ENCODE measurements at places on chromosomes 12 and 14.
A peak's percentile ranks its signal among the peaks of the same experiment; 100 is the strongest.

- DNase-seq, result peak; percentile 18
These were observed 600 bp downstream of the SYT10 start for GRCh38 chr12:33438851-33439586.

DNA sequence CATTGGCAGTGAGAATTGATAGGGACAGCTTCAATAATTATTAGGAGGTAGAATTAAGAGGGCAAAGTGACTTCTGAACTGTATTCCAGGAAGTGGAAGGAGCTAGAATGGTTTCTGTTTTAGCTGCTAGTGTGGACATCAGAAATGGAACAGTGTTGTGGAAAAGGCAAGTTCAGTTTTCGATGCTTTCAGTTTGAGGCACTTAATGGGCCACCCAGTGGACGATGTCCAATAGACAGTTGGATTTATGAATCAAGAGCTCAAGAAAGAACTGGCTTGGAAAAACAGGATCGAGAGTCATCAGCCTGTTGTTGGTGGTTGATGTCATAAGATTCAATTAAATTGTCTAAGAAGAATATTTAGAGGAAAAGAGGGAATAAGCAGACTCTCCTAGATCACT lies 136.3 kb downstream of the DYRK2 start:
- no peak for DNase-seq

- no peak for DNase-seq
These were observed 206.6 kb downstream of the CACNA1C start for GRCh38 chr12:2259369-2259768.

DNA sequence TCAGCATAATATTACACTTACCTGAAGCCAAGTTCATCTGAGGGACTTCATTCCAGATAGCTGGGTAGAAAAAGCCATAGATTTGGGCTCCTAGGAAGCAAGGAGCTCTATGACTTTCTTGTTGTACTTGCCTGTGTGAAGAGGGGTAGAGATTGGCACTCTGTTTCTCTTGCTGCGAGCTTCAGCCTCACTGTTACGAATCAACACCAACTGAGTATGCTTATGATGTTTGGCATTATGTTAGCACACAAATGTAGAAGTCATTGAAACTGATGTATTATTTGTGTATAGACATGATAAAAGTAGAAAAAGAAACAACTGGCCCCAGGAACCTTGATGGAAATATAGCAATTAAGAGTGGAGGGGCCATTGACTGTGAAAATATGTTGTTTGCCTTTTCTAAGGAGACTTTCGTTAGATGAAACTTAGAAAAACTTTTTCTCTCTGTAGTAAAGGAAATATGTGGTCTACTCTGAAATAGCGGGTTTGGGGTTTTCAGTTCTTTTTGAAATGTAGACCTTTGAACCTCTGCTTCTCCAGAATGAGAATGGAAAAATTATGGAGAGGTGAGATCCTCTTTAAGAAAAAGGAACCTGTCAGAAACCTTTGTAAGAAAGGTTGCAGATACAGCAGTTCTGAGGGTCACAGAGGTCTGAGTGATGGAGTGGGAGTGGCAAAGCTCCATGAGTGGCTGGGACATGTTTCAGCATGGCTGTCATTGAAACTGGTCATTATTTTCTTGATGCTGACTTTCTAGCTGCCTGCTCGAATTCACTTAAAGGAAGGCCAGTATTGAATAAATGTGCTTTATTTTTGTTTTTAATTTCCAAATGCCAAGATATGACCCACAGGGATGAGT lies 159.9 kb downstream of the GCH1 start:
- no peak for DNase-seq

- DNase-seq, result peak; percentile 62
These were observed 42.5 kb upstream of the VPS33A start for GRCh38 chr12:122308811-122309210.

DNA sequence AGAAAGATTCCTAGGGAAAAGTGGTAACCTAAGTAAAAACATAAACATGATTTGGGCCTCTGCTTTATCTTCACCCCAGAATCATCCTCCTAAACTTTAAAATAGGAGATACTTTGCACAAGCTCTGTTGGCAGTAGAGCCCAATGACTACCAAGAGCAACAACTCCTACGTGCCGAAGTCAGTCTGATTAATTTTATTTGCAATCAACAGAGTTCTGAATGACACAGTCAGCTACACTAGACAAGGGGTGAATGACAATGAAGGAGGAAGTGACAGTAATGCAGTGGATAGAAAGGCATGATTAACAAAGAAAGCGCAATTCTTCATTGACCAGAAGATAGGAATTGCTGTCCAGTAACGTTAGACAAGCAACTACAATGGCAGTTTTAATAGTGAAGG lies 957.9 kb upstream of the USP15 start:
- DNase-seq, result no peak

DNA sequence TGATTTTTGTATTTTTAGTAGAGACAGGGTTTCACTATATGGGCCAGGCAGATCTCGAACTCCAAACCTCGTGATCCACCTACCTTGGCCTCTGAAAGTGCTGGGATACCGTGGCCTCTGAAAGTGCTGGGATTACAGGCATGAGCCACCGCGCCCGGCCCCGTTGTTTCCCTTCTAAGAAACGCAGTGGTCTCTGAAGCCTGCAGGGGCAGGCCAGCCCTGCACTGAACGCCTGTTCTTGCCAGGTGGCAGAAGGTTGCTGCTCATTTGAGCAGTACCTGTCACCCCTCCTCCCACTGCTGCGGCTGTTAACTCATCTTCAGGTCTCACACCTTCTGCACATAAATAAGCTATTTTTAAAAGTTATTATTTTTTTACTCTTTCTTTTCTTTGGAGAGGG lies 24.3 kb downstream of the GPRC5A start:
- no peak for DNase-seq

- no peak for DNase-seq
These were observed 688 bp upstream of the NECAP1 start for GRCh38 chr12:8081251-8081920.

GRCh38 chr12:8123124-8123912 lies at the start of gene CLEC4A:
CLEC4A (plus strand) TSS chr12:8123617; CDS start chr12:8123879, 262 bp downstream.
- no peak for DNase-seq

DNA sequence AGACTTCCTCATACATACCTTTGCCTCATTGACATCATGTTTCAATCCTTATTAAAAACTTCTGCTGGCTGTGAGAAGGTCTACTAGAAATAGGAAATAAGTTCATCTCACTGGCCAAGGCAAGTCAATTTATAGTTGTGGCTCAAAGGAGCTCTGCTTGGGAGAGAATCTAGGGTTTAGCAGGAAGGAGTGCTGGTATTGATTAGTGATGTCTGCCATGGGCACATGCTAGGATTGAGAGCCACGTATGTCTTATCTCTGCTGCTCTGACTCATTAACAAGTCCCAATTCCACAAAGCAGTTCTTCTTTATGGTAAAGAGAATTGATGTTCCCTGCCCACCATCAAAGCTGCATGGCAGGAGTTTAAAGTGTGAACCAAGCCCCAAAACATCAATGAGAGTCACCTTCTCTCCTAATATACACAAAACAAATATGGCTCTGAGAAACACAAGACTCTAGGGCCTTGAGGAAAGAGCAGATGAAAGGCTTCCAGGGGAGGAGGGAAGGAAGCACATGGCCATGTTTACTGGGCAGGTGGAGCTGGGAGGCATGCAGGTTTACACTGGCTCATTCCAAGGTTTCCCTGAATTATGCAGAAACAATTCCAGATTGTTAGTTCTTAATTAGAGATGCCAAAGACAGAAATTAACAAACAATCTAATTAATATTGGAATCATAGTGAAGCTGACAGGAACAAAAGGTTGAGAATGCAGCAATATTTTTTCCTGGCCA lies 931.9 kb upstream of the TMEM132C start:
- no peak for DNase-seq

GRCh38 chr14:74713395-74713735 lies 421 bp downstream of the FCF1 start:
- DNase-seq, result no peak

DNA sequence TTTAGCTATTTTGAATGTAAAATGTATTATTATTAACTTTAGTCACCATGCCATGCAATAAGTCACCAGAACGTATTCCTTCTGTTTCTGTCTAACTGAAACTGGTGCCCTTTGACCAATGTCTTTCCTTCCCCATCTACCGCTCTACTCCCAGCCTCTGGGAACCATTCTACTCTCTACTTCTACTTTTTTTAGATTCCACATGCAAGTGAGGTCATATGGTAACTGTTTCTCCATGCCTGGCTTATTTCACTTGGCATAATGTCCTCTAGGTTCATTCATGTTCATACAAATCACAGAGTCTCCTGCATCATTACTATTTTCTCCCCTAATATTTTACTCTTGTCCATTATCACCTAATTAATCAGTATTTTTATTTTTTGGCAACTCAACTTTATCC lies 160.1 kb downstream of the TMX1 start:
- no peak for DNase-seq

GRCh38 chr12:11906286-11906935 lies 164.3 kb upstream of the BCL2L14 start:
- DNase-seq, result peak; percentile 32

DNA sequence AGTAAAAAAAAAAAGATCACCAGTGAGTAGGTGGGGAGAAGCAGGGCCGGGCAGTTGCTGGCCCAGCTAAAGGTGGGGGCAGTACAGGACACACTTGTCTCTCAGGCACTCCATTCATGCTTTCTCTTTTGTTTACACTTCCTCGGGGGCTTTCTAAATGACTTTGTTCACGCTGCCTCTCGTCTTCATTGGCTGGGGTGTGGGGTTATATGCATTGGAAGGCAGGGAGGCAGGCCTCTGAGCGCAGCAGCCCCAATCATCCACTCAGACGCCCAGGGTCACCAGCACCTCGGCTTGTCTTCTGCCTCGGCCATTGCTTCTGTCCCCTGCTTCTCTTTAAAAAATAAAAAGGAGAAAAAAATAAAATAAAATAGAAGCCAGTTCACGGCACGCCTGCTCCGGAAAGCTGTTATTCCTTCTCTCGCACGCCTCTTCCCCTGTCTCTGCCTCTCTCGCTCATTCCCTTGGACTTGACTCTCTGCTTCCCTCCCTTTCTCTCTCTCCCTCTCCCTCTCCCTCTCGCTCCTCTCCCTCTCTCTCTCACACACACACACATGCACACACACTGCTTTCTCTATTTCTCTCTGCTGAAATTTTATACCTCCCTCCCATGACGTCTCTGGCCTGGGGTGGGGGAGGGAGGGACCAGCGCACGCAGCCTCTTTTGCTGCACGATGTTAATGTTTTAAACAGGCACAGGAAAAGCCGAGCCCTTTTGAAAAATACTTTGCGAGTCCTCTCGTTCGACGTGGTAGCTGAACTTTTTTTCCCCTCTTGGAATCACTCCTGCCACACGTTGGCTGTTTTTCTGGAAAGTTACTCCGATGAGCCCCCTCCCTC lies at the start of gene TGFB3:
Gene TGFB3, minus strand, starts transcription at position 570 of the 840 bp plus-strand sequence. CDS start 1,102 bp downstream, outside the sequence.
- peak; percentile 96 for DNase-seq

DNA sequence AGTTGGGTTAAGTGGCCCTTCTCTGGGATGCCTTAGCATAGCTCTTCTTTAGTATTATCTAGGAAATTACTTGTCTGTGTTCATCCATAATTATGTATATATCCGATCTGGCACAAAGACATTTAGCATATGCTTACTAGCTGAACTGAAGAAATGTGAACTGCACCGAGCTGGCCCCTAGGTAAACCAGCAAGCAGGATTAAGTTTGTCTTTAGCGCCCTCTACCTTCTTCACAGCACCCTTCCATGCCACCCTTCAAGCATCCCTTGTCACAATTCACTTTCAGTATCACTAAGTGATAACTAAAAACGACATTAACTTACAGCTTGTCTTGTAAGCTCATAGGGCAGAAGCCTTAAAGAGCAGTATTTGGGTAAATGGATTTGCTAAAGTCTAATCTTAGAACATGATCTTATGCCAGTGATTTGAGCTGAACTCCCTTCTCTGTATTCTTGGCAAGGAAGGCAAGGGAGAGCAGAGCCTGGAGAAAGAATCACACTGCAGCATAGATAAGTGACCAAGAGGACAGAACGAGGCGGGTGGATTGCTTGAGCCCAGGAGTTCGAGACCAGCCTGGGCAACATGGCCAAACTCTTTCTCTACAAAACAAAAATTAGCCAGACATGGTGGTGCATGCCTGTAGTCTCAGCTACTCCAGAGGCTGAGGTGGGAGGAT lies 2.6 kb upstream of the HAL start:
- peak; percentile 62 for DNase-seq

GRCh38 chr12:113174461-113175384 lies 10.6 kb downstream of the DDX54 start:
- peak; percentile 44 for DNase-seq

DNA sequence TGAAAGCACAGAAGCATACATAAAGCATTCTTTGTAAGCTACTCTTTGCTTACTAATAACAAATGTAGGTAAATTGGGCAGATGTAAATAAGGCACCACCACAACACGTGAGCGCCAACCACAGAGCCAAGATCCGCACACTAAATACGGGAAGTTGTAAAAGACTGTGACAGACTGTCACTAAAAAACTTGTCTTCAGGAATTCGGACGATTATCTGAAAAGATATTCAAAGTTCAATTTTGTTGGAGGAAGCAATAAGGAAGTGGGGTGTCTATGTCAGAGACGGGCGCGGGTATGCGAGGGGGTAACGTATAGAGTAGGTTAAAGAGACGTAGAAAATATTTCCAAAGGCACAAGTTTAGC lies 1.5 kb upstream of the HSP90B1 start:
- DNase-seq, result no peak

DNA sequence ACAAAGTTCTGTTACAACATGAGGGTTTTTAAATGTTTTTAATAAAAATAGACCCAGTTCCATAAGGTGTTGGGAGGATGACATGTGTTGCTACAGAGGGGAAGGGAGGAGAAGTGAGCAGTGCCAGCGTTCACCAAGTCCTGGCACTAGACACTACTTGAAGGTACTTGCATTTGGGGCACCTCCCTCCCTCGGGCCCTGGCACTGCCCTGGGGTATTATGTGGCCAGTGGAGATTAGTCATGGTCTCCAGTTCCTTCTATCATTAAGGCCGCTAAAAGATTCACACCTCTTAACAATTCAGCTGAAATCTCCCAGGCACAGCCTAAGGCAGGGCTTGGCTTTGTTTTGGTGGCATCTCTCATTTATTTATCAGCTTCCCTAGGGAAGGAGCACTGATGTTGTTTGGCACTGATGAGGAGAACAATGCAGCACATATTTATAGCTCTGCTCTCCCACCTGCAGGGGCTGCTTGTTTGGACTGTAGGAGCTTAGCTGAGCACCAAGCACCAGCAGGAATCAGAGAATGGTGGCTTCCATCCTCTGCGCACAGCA lies 155.5 kb upstream of the NTF3 start:
- no peak for DNase-seq

DNA sequence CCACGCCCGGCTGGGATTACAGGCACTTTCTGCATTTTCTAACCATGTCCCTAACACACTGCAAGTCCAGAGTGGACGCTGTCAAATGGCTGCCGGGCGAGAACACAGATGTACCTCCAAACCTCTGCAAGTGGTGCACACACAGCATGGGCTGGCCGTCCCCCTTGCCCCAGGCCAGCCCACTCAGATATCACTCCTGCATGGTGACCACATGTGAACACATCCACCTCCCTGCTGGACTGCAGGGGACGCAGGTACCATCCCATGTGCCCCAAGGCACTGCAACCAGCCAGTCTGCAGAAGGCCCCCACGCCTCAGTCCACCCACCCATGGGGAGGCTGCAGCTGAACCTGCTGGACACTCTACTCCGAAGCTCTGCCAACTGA lies 14.0 kb downstream of the BRF1 start:
- DNase-seq, result no peak

All from amniotic epithelial cell (primary cell).